Cardiac fibroblast (primary cell): ENCODE measurements at places on chromosomes 1 and 21.

DNA sequence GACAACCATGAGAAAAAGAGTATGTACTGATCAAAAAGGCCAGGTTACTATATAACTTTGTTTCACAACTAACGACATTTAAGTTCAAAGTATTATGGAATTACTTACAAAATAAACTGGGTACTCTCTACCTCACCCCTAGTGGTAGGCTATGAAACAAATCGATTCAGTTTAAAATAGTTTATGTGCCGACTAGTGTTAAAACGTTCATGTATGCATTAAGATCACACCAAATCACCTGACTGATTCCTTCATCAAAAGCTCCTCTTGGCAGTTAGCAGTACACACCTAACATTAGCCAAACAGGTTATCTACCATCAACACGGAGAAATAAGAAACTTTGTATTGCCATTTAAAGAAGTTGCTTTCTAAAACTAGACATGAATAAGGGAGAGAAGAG is 137.1 kb downstream of the AKT3 start:
- no peak for DNase-seq

DNA sequence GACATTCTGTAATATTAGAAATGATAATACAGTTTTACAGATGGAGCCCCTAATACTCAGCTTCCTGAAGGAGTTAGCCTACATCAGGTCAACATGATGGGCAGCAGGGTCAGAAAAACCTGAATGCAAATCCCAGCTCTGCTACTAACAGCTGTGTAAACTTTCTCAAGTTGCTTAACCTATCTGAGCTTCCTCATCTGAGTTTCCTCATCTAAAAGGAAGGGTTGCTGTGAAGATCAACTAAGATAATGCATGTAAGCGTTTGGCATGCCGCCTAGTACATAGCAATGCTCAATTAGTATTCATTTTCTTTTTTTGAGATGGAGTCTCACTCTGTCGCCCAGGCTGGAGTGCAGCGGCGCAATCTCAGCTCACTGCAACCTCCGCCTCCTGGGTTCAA is 18.4 kb upstream of the DESI2 start:
- DNase-seq, result no peak

DNA sequence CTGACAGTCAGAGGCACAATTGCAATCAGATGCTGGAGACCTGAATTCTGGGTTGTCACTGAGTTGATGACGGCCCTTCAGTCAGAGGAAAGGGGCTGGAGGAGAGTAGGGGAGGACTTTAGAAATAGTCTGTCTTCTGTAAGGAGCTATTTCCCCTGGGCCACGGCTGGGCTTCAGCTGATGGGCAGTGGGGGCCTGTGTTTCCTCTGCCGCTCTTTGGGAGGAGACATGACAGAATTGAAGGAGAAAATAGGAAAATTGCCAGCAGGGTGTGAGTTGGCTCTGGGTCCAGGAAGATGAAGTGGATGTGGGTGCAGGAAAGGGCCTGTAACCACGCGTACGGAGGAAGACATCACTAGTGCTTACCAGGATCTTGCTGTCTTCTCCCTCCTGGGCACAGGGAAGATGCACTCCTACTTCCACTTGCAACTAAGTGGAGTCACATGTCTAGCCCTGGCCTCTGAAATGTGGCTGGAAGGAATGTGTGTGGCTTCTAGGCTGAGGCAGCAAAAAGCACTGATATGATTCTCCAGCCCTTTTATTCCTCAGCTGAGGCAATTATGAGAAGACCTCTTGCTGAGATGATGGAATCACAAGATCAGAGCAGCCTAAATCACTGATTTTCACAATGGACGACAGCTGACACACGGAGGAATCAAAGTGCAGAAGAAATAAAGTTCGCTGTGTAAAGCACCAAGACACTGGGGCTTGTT is 250.0 kb downstream of the GRIK3 start:
- DNase-seq, result no peak

GRCh38 chr1:22229379-22229778 is 86.5 kb upstream of the WNT4 start:
- DNase-seq, result peak; percentile 77

DNA sequence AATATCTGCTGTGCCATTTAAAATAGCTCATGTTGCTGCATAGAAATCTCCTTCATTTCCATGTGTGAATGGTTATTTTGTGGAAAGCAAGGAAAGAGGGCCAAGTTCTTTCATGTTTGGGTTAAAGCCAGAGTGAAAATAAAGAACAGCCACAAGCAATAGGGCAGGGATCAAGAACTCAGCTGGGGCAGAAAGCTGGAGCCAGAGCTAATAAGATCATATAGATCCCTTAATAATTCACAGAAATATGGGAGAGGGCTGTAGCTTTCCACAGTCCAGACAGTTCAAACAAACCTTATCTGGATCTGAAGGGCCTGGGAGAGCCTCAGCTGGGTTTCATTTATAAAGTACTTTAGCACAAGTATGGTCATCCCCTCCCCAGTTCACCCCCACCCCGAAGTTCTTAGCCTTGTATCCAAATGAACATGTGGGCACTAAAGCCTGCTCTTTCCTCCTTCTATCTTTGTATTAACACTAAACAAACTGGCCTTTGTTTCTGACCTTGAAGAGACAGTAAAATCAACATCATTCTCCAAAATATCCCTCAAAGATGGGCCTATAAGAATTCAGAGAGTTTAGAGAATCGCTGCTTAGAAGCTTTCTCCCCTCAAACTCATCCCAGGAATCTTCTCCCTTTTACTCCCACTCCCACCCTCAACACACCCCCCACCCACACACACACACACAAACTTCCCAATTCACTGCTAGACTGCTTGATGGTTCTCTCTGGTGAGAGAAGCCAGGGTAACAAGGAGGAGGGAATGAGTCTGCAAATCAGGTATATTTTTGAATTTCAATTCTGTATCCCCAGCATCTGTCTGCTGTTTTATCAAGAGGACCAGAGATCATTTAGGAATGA is 41.7 kb downstream of the UTP25 start:
- DNase-seq, result peak; percentile 45

DNA sequence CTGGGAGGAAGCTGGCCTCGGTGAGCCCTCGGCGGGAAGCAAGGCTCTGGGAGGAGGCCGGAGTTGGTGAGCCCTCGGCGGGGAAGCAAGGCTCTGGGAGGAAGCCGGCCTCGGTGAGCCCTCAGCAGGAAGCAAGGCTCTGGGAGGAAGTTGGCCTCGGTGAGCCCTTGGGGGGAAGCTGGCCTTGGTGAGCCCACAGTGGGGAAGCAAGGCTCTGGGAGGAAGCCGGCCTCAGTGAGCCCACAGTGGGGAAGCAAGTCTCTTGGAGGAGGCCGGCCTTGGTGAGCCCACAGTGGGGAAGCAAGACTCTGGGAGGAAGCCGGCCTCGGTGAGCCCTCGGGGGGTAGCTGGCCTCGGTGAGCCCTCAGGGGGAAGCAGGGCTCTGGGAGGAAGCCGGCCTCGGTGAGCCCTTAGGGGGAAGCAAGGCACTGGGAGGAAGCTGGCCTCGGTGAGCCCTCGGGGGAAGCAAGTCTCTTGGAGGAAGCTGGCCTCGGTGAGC is 36.0 kb downstream of the KRTAP10-1 start:
- no peak for DNase-seq

DNA sequence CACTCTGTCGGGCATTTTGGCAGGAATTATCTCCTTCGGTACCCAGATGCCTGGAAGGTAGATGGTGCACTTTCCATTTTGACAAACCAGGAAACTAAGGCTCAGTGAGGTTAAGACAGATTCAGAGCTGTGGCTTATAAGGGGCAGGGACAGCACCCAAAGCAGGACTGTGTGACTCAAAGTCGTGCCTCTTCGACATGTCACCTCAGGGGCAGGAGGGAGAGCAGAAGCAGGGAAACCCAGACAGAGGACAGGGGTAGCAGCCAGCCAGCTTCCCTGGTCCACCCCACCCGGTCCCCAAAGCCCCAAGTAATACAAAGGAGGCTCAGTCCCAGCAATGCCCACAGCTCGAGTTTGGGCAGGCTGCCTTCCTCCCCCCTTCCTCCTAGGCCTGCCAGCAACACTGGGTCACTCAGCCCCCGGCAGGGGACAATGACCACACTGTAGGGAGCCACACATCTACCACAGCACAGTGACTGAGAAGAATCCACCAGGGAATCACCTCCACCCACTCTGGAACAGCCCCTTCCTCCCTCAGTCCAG is 2.5 kb downstream of the RHOC start:
- no peak for DNase-seq

- no peak for DNase-seq
These were observed 8.1 kb downstream of the PCAT6 start for GRCh38 chr1:202818819-202819218.

DNA sequence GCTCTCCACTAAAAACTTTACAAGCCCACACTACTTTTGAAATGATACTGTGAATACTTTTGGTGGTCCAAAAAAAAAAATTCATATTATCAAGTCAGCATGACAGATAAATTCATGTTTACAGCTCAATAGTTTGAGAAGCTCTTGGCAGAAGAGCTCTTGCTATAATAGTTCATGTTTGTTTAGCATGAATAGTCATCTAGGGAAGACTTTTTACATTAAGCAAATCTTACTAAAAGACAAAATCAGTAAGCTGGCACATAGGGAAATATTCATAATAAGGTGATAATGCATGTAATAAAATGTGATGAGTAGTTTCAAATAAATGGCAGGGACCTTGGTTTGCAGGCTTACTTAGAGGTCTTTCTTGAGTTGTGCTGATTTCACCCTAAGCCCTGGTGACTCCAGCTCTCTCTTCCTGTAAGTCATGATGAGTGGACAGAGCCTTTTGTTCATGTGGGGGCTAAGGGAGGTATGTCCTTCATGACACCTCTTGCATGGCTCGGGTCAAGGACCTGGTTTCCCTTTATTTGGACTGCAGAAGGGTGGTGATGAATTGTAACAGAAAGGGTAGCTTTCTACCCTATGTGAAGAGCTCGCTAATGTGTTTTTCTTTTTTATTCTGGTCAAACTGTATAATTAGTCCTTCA is 166.7 kb downstream of the GABPA start:
- no peak for DNase-seq

DNA sequence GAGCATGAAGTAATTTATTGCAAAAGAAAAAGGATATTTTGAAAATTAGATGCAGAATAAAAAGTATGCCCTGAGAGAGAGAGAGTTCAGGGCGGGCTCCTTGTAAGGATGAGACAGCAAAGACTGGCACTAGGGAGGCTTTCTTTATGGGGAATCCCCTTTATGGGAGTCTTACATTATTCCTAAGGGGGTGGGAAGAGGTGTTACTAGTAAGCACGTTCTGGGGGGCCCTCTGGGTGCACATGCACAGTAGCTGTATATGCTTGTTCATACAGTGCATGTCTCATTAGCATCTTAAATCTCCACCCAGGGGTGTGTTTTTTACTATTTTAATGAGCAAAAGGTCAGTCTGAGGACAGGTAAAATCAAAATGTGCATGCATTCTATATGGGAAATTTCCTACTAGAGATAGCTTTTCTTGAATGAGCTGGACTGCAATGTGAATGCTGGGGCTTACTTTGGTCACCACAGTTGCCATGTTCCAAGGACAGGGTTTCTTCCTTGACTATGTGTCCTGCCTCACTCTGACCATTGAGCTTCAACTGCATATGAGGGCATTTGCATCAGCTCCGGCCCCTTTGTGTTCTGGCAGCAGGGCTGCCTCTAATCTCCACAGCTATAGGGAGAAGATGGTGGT is 614.1 kb downstream of the NUF2 start:
- DNase-seq, result no peak

- no peak for DNase-seq
These were observed 52.0 kb downstream of the NBPF6 start for GRCh38 chr1:108502138-108502537.

DNA sequence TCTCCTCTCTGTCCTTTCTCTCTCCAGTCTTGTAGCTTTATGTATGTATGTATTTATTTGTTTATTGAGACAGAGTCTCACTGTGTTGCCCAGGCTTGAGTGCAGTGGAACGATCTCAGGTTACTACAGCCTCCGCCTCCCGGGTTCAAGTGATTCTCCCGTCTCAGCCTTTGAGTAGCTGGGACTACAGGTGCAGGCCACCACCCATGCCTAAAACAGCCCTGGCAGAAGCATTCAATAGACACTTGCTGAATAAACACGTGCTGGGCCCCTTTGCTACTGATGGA is 2.5 kb downstream of the KIAA2013 start:
- no peak for DNase-seq

- DNase-seq, result no peak
These were observed 27.9 kb downstream of the LMO4 start for GRCh38 chr1:87356591-87356990.

DNA sequence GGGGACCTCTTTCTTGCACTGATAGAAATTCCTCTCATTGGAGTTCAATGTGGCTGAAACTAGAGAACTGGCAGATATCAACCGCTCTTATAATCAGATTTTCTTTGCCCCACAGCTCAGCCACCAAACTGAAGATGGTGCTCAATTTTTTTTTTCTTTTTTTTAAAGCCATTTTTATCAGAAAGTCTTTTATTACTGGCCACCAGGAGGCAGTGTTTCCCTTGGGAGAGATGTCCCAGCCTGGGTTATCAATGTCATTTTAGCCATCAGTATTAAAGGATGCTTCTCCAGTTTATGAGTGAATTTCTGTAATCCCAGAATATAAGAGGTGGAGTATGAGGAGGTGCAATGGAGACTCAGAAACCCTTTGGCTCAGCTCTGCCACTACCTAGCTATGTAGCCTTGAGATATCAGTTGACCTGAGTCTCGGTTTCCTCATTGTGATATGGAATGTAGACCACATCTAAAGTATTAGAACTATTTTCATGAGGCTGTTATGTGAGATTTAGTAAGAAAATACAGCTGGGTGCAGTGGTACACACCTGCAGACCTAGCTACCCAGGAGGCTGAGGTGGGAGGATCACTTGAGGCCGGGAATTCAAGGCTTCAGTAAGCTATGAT is 27.6 kb downstream of the CD244 start:
- peak; percentile 54 for DNase-seq

GRCh38 chr21:36155603-36156338 is 853 bp upstream of the DOP1B start:
- no peak for DNase-seq

DNA sequence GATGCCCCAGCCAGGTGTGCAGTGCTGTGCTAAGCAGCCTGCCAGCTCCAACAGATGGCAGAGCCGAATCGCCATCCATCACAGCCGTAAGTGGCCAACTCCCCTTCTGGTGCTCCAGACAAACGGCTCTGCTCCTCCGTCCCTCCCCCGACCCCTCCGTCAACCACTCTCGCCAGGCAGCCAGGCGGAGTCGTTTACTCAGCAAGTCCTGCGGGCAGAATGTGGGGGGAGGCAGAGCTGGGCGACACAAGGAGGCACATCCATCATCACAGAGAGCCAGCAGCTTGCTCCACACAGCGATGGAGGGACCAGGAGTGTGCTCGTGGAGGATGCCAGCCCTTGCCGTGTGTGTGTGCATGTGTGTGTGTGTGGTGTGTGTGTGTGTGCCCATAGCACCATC is 206.6 kb upstream of the GRIK3 start:
- DNase-seq, result no peak

- no peak for DNase-seq
These were observed 8.7 kb downstream of the PDXK start for GRCh38 chr21:43727519-43728153.
